Kidney capillary endothelial cell (primary cell): ENCODE measurements at places on chromosomes 4 and X.
A peak's percentile ranks its signal among the peaks of the same experiment; 100 is the strongest.

DNA sequence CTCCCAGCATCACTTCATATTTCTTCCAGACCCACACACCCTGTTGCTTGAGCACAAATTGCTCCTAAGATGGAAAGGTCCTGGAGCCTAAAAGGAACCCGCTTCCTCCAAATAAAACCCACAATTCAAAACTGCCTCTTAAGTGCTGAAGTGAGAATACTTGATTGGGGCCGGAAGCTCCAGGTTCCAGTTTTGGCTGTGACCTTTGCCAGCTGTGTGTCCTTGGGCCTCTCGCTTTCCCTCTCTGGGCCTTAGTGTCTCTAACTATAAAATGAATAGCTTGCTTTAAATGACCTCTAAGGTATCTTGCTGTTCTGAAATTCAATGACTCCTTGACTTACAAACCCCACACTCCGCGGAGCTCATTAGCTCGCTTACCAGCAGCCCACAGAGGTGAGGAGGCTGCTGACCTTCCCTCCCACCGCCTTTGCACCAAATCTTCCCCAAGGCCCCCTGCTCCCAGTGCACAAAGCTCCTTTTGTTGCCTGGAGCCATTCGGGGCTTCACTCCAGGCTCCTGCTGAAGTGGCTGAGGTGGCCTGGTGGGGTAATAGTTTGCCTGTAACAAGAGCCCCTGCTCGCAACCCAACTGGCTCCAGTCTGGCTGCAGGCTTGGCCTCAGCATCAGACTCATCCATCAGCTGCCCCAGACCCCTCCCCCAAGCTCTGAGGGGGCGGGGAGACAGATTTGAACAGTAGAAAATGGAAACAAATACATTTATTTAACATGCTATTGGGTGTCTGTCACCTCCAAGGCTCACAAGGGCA, 21.8 kb downstream of the STARD8 start:
- DNase-seq: no peak

GRCh38 chrX:23980011-23980441, 47.0 kb downstream of the KLHL15 start:
- DNase-seq: no peak

- DNase-seq: no peak
Measured at GRCh38 chr4:6480534-6481088, 8.2 kb upstream of the PPP2R2C start.

DNA sequence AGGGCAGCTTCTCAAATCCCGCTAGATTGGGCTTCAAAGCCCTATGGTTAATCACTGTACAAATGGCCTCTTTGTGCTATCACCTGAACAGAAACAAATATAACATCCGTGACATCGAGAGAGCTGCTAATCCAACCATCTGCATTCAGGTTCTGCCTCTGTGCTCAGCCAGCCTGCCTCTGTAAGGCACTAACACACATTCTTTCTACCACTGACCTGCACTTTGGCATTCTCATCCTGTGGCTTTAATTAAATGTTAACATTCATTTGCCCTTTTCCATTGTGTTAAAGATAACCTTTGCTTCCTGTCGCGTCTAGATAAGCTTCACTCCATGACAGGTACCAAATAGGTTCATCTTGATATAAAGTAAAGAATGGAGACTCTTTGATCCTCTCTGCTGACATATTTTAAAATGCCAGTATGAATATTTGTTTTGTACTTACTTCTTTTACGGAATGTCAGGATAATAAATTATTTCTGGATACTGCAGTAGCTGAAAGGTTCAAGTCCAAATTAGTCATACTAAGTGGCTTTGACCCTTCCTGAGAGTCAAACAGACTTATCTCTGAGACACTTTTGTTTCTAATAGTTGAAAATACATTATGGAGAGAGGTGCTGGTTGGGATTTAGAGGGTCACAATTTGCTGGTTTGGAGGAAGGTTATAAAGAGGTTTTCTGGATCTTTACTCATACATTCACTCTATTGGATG, 505.7 kb downstream of the PACRGL start:
- peak; percentile 27 for DNase-seq

GRCh38 chr4:113524505-113525186, 236.9 kb downstream of the CAMK2D start:
- no peak for DNase-seq

DNA sequence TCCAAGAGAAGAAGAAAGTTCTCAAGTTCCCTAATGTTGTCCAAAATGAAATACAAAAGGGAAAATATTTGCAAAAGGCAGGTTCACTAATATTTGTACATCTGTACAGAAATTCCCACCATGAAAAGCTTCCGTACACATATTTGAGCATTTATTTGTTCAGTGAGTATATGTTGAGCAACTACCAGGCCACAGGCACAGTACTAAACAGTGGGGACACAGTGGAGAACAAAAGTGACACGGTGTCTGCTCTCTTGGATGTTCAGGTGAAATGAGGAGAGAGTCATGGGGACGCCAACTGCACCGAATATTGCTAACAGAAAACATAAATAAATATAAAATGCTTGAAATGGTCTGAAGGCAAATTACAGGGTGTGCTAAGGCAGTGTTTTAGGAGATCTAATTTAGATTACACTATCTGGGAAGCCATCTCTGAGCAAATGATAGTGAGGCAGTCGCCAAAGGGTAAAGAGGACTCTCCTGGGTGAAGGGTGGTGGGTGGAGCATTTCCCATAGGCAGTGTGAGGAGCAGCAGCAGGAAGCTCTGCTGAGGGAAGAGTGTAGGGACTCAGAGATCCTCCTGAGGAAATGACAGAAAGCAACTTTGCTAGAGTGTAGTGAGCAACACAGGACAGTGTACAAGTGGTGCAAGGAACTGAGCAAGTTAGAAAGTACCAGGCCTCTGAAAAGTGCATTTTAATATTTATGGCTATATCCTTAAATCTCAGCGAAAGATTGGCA, 375.2 kb downstream of the GALNTL6 start:
- no peak for DNase-seq

DNA sequence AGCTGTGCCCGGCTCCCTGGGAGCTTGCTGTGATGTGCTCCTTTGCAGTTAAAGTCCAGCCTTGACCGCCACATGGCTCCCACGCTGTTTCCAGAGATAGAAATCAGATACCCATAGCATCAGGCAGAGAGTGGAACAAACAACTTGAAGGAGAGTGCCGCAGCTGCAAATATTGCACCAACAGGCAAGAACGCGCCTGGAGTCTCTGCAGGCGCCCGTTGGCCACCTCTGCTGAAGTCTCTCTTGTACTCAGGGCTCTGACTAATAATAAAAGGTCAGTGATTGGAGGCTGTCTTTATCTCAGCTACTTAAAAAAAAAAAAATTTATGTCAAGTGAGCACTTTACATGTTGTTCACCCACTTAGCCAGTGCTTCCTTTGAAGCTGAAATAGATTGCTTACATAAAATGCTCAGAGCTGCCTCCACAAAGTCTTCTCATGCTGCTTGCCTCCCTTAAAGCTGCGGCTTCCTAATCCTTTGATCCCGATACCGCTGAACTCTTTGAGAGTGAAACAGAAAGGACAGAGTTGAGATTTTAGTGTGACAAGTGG, 30.9 kb upstream of the TENM3 start:
- DNase-seq: no peak

- DNase-seq: no peak
Measured at GRCh38 chr4:150962245-150962644, 52.8 kb downstream of the LRBA start.

DNA sequence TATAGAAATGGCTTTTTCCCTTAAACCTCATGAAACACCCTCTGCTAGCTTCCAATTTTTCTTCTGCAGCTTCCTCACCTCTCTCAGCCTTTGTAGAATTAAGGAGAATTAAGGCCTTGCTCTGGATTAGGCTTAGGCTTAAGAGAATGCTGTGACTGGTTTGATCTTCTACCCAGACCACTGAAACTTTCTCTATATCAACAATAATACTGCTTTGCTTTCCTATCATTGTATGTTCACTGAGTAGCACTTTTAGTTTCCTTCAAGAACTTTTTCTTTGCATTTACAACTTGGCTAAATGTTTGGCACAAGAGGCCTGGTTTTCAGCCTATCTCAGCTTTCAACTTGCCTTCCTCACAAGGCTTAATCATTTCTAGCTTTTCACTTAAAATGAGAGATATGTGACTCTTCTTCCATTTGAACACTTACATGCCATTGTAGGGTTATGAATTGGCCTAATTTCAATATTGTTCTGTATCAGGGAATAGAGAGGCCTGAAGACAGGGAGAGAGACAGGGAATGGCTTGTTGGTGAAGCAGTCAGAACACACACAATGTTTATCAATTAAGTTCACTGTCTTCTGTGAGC, 28.2 kb downstream of the TMEM154 start:
- no peak for DNase-seq

GRCh38 chrX:111568354-111568753, 56.9 kb downstream of the SERTM2 start:
- no peak for DNase-seq

GRCh38 chrX:100768679-100769338, 36.9 kb upstream of the SYTL4 start:
- DNase-seq: peak; percentile 80

- no peak for DNase-seq
Measured at GRCh38 chr4:47104986-47105385, 73.6 kb downstream of the GABRB1 start.

- peak; percentile 95 for DNase-seq
Measured at GRCh38 chr4:54064317-54065111, at the start of gene CHIC2. TSS of gene CHIC2 (minus strand) at chr4:54064605. CDS start at chr4:54064300, 305 bp downstream.

- DNase-seq: no peak
Measured at GRCh38 chr4:126419266-126419665, 1104.5 kb downstream of the FAT4 start.

DNA sequence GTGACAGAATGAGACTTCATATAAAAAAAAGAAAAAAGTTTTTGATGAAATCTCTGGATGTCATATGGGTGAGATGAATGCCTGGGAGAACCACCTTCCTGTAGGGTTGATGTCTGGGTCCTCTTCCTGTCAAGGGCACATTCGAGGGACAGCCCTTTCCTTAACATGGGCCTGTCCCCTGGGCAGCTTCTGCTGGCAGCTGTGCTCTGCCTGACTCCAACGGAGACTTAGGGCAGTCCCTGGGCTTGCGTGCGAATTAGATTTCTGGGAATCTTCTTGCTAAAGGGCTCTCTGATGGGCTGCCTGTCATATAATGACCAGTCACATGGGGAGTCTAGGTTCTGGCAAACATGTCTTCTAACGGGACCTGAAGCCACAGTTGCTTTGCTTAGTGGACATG, 40.7 kb downstream of the TNIP2 start:
- no peak for DNase-seq

GRCh38 chrX:133771086-133771646, 214.2 kb downstream of the GPC3 start:
- no peak for DNase-seq

DNA sequence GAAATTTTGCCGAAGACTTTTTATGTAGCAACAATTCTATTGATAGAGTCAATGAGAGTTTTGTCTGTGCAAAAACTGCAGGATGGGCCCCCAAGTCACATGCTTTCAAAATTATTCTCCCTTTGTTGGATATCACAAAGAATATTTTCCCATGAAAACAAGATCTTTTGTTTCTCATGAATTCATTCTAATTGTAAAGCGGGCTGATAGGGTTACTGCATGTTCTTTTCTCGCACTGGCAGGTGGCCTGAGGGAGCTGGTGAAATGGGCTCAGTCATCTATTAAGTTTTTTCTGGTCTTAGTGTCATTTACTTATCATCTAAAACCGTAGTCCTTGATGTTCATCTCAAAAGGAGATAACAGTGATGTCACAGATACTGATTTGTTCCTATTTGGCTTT, 44.2 kb downstream of the MID1IP1 start:
- DNase-seq: no peak

DNA sequence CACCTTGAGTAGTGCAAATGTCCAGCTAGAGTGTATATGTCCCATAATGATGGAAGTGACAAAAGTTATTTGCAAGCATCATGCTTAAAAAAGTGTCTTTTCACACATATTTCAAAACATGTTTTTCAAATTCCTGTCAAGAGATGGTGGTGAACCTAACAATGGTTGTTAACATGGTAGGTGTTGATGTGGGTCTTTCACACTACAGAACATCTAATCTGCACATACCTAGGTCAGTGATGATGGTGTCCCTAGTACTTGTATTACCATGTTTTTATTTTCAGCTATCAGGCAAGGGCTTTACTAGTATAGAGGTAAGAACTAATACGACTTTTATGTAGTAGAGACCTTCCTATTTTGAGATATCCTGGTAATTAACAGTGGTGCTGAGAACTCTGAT, 3.4 kb upstream of the ATXN3L start:
- no peak for DNase-seq

DNA sequence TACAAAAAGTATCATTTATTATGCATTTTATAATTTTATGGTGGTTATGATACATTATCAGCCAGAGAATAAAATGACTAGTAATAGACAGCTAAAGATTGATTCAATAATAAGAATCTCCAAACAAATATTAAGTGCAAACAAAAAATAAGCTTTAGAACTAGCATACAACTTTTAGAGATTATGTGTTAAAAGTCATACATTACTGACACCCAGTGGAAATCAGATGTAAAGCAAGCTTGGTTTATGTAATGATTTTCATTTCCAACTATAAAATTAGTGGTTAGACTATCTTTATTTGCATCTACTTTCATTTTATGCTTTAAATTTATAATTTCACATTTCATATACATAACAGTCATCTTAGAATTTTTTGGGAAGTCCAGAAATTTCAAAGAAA, 57.7 kb downstream of the IL13RA2 start:
- DNase-seq: peak; percentile 24

DNA sequence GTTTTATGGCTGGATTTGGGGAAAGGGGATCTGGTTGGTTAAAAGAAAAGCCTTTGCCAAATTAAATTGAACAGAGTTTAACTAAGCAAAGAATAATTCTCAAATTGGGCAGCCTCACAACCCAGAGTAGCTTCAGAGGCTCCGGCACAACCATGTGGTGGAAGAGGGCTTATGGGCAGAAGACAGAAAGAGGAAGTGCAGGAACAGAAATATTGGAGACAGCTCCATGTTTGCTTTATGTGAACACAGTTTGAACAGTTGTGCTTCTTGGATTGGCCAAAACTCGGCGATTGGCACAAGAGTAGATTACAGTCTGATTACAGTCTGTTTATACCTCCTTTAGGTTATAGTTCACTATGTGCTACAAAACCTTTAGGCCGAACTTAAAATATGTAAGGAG, 562.7 kb downstream of the TRIML1 start:
- DNase-seq: no peak

GRCh38 chr4:105520819-105521790, 31.3 kb upstream of the ARHGEF38 start:
- peak; percentile 32 for DNase-seq

DNA sequence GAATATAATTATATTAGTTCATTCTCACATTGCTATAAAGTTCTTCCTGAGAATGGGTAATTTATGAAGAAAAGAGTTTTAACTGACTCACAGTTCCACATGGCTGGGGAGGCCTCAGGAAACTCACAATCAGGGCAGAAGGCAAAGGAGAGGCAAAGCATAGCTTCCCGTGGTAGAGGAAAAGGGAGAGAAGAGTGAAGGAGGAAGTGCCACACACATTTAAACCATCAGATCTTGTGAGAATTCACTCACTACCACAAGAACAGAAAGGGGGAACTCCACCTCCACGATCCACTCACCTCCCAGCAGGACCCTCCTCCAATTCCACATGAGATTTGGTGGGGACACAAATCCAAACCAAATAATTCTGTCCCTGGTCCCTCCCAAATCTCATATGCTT, 773.4 kb upstream of the INTU start:
- DNase-seq: no peak
